ENCODE measurements at places on chromosomes 11 and 22.
A peak's percentile ranks its signal among the peaks of the same experiment; 100 is the strongest.

DNA sequence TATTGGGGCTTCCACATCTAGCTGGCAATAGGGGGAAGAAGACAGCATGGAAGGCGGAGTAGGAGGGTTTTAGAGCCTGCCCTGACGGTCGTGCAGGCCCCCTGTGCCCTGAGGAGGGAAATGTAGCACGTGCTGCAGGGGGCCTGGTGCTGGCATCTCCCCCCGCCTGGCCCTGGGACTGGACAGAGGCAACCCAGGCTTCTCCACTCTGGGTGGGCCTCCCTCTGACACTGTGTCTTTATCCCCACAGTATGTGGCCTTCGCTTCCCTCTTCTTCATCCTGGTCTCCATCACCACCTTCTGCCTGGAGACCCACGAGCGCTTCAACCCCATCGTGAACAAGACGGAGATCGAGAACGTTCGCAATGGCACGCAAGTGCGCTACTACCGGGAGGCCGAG is 36.8 kb downstream of the KCNC1 start:
- no peak for DNase-seq

DNA sequence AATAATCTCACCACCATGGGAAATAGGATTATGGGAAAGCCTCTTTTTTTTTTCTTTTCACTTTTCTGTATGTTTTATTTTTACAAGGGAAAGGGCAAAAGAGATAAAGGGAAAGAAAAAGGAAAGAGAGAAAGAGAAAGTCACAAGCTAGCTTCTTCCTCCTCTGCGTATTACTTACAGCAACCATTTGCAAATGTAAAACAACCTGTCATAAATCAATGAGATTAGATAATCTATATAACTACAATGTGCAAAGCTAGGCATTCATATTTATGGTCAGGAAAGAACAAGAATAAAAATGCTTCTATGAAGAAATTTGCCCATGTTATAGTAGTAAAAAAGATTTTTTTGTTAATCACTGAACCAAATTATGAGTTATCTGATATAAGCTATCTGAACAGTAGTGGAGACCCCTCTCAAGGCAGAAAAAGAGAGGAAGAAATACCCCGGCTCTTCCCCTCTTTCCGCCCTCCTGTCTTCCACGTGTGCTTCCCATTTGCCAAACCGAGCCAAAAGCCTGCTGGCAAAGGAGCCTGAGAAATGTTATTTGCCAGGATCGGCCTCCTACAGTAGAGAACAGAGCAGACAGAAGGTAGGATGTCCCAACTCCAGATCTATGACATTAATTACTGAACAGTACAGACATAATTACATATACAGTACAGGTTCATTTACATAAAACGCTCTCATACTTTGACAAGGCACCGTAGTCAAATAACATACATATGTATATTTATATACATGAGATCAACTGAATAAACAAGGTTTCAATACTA is 50.2 kb downstream of the ARHGAP32 start:
- no peak for DNase-seq

GRCh38 chr11:84022695-84023094 is 736.5 kb upstream of the CCDC90B start:
- no peak for DNase-seq

DNA sequence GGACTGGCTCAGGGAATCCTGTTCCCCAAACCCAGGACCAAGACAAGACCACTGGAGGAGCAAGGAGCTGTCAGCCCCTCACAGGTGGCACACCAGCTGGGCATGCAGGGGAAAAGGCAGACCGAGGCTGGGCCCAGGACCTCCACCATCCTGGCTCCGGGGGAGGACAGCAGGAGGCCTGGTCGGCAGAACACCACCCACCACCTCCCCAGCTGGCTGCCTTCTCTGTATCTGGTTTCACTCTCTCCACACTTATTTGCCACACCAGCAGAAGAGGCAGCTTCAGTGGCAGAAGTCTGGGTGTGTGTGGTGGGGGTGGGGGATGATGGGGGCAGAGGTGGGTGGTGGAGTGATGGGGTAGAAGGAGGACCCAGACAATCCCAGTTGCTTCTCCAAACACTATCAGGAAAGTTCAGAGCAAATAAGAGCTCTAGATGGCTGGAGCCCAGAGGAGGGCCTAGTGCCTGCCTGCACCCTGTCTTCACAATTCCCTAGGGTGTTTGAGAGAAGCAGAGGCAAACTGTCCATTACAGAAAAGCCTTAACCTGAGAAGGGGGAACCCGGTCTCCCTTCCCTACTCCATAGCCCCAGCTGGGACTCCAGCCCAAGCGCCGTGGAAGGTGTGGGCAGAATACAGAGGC is 51.9 kb upstream of the CDON start:
- no peak for DNase-seq

DNA sequence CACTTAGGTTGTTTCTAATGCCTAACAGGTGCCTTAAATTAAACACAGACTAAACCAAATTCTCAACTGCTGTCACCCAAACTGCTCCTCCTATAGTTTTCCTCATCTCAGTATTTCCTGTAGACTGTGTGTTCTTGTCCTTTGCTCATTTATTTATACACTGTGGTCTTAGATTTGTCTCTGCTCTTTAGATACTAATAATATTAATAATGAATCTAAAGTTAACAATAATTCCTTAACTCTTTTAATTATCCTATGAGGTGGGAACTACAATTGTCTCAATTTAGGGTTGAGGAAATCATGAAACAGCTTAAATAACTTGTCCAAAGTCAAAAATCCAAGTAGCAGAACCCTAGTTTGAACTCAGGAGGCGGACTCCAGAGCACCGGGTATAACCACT is 43.9 kb upstream of the YPEL1 start:
- no peak for DNase-seq

- DNase-seq, result peak; percentile 8
Measured at GRCh38 chr11:70491696-70492472, 93.6 kb downstream of the CTTN start.

GRCh38 chr11:128653801-128654231 is 40.1 kb upstream of the FLI1 start:
- DNase-seq, result peak; percentile 53

GRCh38 chr22:46432164-46433068 is 96.9 kb downstream of the TRMU start:
- DNase-seq, result no peak

GRCh38 chr11:124210421-124210820 is 27.3 kb downstream of the OR10D3 start:
- no peak for DNase-seq

GRCh38 chr11:30917266-30917665 is 331.1 kb upstream of the MPPED2 start:
- no peak for DNase-seq

- DNase-seq, result no peak
Measured at GRCh38 chr11:27640954-27641353, 59.3 kb downstream of the BDNF start.

DNA sequence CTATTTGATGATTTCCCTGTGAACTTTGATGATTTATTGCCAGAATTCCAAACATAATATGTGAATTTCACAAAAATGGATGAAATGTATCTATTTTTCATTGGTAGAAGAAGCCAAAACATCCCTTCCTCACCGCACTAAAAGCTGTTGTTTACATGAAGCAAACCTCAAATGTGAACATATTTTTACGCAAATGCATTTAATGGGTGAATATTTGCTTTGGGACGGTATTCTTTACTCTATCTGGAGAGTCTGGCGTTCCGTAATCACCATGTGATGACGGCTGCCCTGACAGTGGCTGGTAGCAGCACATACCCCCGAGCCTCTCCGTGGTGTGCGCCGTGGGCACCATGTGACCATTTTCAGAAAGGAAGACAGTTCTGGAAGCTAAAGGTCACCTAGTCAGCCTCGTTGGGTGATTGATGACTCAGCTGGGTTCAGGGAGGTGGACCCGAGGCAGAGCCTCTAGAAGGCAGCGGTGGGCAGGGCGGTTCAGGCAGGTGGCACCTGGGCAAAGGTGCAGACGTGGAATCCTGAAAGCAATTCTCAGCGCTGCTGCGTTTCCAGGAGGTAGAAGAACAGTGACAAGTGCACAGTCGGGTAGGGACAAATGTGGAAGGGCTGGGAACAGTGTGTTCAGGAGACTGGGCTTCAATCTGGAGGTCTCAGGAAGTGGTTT is 45.3 kb downstream of the PPARA start:
- no peak for DNase-seq

- no peak for DNase-seq
Measured at GRCh38 chr11:16421826-16422225, 65.5 kb upstream of the SOX6 start.

GRCh38 chr22:25563761-25564319 is 635 bp upstream of the GRK3 start:
- DNase-seq, result peak; percentile 37

DNA sequence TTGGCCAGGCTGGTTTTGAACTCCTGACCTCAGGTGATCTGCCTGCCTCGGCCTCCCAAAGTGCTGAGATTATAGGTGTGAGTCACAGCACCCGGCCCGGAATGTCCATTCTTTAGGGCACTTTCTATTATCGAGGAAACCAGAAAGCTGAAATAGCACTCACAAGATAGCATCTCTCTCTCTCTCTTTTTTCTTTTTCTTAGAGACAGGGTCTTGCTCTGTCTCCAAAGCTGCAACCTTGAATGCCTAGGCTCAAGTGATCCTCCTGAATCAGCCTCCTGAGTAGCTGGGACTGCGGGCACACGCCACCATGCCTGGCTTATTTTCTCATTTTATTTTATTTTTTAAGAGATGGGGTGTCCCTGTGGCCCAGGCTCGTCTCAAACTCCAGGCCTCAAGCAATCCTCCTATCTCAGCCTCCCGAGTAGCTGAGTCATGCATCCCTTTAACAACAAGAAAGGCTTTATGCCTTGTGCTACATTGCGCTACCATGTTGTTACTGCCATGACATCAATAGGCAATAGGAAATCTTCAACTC is 7.2 kb upstream of the EED start:
- no peak for DNase-seq

DNA sequence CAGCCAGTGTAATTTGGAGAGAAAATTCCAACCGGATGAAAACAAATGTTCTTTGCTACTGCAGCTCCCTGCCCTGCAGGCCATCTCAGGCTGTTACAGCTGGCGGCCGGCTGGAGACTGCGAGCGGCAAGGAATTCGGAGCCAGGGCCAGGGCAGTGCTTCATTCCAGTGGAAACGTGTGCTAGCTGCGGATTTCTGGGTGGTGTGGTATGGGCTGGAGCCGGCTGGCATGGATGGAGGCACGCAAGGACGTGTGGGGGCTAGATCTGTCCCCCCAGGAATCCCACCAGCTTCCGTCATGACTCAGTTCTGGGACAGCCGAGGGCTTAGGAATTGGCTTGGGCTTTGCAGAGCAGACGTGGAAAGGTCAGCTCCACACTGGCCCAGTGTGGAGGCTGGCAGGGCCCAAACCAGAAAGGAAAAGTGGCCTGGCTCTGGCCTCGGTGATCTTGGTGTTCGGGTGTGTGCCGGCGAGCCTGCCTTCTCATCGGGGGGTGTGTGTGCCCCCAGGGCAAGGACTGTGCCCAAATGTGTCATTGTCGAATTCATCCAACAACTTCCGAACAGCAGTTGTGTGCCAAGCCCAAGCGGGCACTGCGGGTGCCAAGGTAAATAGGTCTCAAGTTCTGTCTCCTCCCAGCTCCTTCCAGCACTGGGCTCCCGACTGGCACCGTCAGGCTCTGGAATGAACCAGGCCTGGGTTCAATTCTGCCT is 48.1 kb upstream of the SHISAL1 start:
- peak; percentile 81 for DNase-seq

DNA sequence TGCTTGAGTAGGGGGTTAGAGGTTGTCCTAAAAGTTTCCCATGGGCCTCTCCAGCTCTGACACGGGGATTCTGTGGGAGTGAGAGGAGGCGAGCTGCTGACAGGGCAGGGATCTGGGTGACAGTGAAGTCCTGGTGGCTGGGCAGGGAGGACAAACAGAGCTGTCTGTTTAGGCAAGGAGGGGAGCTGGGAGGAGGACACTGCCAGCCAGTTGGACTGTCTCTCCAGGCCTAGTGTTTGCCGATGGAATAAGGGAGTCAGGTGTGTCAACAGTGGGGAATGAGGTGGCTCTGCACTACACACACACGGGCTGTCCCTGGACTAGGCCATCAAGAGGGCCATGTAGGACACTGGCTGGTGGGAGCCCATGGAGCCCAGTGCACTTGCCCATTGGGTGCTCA is 20.6 kb upstream of the SYT7 start:
- DNase-seq, result no peak

DNA sequence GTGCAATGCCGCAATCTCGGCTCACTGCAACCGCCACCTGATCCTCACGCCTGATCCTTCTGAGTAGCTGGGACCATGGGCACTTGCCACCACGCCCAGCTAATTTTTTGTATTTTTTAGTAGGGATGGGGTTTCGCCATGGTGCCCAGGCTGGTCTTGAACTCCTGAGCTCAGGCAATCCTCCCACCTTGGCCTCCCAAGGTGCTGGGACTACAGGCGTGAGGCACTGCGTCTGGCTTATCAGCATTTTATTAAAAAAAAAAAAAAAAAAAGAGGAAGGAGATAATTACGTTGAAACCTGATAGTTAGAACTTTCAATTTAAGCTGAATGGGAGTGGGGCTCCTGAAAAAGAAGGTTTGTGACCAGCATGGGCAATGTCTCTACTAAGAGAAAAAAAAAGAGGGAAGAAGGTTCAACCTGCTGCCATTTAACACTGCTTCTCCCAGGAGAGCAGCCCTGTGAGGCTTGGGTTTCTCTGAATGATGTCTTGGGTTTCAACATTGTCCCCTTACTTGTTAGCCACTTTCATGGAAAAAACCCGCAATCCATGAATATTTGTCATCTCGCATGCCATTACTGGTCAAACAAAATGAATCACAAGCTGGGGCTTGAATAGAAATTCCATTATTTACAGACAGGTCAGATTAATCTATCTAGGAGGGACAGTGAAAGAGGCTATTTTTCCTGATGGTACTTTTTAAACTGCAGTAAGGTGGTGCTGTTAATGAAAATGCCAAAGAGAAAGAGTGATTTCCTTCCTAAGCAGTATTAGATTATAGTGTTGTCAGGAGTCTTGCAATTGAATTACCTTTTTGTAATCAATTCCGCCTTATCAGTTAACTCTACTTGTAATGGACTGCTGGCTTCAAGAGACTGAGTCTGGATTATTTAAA is 72.5 kb downstream of the PACS1 start:
- DNase-seq, result no peak

- DNase-seq, result peak; percentile 80
Measured at GRCh38 chr22:39185601-39186012, 33.1 kb upstream of the CBX7 start.

GRCh38 chr11:96033599-96033998 is 109.7 kb upstream of the MTMR2 start:
- DNase-seq, result peak; percentile 35

GRCh38 chr11:105935791-105936190 is 86.2 kb downstream of the MSANTD4 start:
- DNase-seq, result no peak

DNA sequence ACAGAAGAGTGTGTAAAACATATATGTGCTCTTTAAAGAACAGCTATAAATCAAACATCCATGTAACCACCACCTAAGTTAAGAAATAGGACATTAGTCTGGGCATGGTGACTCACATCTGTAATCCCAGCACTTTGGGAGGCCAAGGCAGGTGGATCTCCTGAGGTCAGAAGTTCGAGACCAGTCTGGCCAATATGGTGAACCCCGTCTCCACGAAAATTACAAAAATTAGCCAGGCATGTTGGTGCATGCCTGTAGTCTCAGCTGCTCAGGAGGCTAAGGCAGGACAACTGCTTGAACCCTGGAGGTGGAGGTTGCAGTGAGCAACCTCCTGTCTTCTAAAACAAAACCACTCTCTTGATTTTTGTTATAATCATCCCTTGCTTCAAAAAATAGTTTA is 103.3 kb downstream of the LRRC32 start:
- DNase-seq, result no peak

Data from femur (tissue), 1 donor.